ENCODE measurements at places on chromosomes 12 and 14.

GRCh38 chr12:121237415-121237814, 27.5 kb downstream of the P2RX4 start:
- DNase-seq: no peak

- no peak for DNase-seq
These were observed 12.8 kb downstream of the ZFYVE1 start for GRCh38 chr14:73014105-73014504.

DNA sequence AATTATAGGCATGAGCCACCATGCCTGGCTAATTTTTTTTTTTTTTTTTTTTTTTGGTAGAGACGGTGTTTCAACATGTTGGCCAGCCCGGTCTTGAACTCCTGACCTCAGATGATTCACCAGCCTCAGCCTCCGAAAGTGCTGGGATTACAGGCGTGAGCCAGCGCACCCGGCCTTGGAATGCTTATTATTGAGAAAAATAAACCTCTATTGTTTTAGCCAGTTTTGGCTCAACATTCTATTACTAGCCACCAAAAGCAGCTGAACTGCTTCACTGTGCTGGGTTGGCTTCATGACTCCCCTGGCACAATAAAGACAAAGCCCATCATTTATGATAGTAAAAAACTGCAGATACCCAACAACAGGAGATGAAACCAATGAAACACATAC, 93.5 kb upstream of the CEP83 start:
- DNase-seq: no peak

DNA sequence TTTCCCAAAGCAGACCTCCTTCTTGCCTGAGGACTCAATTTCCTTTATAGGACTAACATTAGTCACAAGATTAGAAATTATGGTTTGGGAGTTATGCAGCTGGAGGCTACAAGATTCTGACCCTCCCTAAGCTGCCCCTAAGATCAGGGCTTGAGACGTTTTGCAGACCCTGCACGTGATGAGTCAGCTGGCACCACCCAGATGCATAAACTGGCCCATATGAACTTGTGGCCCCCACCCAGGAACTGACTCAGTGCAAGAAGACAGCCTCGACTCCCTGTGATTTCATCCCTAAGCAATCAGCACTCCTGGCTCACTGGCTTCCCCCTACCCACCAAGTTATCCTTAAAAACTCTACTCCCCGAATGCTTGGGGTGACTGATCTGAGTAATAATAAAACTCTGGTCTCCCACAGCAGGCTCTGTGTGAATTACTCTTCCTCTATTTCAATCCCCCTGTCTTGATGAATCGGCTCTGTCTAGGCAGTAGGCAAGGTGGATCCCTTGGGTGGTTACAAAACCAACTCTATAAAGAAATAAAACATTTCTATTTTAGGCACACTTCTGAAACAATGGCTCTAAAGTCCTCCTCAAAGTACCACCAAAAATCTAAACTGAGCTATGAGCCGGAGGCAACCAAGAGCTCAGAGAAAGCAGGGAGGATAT, 233.4 kb downstream of the TMEM132D start:
- DNase-seq: no peak

- no peak for DNase-seq
These were observed 399.8 kb downstream of the SLC6A15 start for GRCh38 chr12:84512751-84513150.

DNA sequence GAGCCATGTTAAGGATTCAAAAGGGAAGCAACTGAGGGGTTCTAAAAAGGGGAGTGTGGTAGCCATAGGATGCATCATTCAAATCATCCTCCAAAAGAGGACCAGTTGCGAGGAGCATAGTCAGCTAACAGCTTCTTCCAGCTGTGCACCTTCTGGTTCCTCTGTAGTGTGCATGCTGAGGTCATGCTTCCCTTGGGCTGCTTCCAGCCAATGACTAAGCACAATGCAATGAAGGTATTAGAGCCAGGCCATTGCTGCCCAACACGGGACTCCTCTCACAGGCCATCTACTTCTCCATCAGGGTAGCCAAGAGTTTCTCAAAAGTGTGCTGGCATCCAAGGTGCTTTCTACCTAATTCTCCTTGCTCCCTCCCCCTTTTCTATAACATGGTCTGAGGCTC, 69.2 kb upstream of the ARID2 start:
- no peak for DNase-seq

Measured in activated CD4-positive, alpha-beta T cell treated with anti-CD3 and anti-CD28 coated beads for 1 hour (primary cell).